Sigmoid colon (tissue), 7 donors: ENCODE measurements at places on chromosomes 7 and 10. TPM values are rescaled to one million over a fixed set of nuclear protein-coding genes. Genes with fewer than 3 reads are reported as not detected.

CFAP70 gene
- total RNA-seq, result 1.8 TPM

CARD11 gene
- total RNA-seq, result 0.14 TPM

PPP1R3A gene
- total RNA-seq, result not detected

PLCE1 gene
- 9.7 TPM for total RNA-seq

GTF2I gene
- total RNA-seq, result 113 TPM

C10orf71 gene
- not detected for total RNA-seq

AKR1B15 gene
- total RNA-seq, result not detected

INA gene
- 11.1 TPM for total RNA-seq

ASAH2B gene
- total RNA-seq, result 2.2 TPM

- no peaks in the 10 kb centered on the region for H3K27me3 ChIP-seq
- DNase-seq, result no peak
- H3K4me3 ChIP-seq, result no peak overlapping the region
These were observed 167.8 kb downstream of the AHR start for GRCh38 chr7:17466216-17466615.

DNA sequence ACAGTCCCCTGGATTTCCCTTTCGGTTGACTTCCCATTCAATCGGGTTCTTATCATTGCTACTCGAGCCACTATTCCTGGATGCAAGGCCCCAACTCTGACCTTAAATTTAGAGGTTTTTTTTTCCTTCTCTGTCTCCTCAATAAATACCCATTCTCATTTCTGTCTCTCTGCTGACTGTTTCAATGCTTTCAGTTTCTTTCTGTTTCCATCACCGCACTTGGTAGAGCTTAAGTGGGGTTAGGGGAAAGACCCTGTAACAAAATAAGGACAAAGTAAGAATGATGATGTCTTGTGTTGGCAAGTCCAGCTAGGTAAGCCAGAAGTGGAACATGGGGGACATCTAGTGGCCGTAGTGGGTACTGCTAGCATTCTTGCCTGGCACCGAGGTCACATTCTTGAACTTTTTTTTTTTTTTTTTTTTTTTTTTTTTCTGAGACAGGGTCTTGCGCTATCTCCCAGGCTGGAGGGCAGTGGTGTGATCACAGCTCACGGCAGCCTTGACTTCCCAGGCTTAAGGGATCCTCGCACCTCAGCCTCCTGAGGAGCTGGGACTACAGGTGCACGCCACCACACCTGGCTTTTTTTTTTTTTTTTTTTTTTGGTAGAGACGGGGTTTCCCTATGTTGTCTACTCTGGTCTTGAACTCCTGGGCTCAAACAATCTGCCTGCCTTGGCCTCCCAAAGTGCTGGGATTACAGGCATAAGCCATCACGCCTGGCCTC, 40.3 kb downstream of the ZC3HC1 start:
- no peak overlapping the region for H3K4me3 ChIP-seq
- H3K4me1 ChIP-seq, result no peaks in the 10 kb centered on the region
- H3K27me3 ChIP-seq, result no peaks in the 10 kb centered on the region
- H3K36me3 ChIP-seq, result no peaks in the 10 kb centered on the region
- peak; percentile 86 for DNase-seq

GRCh38 chr10:125055446-125055845, 104.9 kb downstream of the CTBP2 start:
- no peak for DNase-seq
- no peak overlapping the region for H3K4me3 ChIP-seq
- H3K36me3 ChIP-seq, result no peaks in the 10 kb centered on the region

DNA sequence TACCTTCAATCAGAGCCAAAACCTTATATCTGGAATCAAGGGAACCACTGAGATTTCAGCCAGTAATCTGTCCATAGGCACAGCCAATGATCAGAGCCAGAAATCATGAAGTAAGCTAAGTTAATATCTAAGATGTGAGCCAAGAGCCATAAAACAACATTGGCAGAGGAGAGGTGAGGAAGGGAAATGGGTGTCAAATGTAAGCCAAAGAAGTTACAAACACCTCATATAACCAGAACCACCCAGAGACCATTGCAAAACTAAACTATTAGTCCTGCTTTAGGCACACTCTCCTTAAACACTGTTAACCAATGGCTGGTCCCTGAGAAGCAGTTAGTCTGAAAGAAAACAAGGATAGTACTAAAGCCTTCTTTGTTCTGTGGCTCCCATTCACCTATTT, 173.1 kb downstream of the HPSE2 start:
- H3K4me1 ChIP-seq, result no peaks in the 10 kb centered on the region
- H3K27me3 ChIP-seq, result no peaks in the 10 kb centered on the region
- no peak for DNase-seq

- peaks cover 5% of the 10 kb centered on the region for H3K4me1 ChIP-seq
- no peaks in the 10 kb centered on the region for H3K36me3 ChIP-seq
- DNase-seq, result no peak
- H3K27ac ChIP-seq, result no peak overlapping the region
These were observed 15.6 kb downstream of the MDFIC start for GRCh38 chr7:114937446-114937845.

- H3K36me3 ChIP-seq, result no peaks in the 10 kb centered on the region
- DNase-seq, result no peak
- no peak overlapping the region for H3K4me3 ChIP-seq
- no peak overlapping the region for H3K27ac ChIP-seq
- no peaks in the 10 kb centered on the region for H3K4me1 ChIP-seq
These were observed 200.0 kb downstream of the XPNPEP1 start for GRCh38 chr10:109723305-109723704.

DNA sequence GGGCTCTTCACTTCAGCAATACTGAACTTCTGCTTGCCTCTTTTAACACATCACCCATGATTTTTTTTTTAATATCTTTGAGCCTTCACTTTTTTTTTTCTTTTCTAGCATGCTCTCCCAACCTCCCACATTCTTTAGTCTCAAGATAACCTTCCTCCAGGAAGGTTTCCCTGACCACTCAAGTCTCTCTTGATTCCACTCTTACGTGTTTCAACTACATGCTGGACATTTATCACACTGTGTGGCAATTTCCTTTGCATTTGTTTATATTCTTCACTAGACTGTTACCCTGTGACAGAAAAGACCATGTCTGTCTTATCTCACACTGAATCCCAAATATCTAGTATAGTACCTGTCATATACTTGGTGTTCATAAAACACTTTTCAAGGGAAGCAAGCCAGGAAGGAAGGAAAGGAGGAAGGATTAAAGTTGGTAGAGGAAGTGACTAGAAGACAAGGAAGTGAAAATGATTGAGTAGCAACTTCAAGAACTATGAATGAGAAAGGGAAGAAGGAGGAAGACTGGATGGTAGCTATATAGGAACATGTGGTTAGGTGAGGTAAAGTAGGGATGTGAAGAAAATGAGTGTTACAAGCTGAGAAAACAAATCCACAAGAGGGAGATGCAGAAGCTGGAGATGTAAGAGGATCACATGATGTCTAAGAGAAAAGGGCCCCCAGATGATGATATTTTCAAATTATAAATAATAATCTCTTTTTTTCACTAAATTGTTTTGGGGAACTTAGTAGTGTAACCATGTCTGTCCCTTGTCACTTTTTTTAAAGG, 40.4 kb downstream of the IFIT5 start:
- H3K4me1 ChIP-seq, result no peaks in the 10 kb centered on the region
- H3K36me3 ChIP-seq, result no peaks in the 10 kb centered on the region
- H3K27me3 ChIP-seq, result no peaks in the 10 kb centered on the region
- H3K4me3 ChIP-seq, result no peak overlapping the region
- H3K27ac ChIP-seq, result no peak overlapping the region
- DNase-seq, result no peak

GRCh38 chr10:63986536-63986935, 465.3 kb downstream of the REEP3 start:
- no peak overlapping the region for H3K4me3 ChIP-seq
- no peak overlapping the region for H3K27ac ChIP-seq
- H3K36me3 ChIP-seq, result no peaks in the 10 kb centered on the region
- H3K4me1 ChIP-seq, result no peaks in the 10 kb centered on the region

DNA sequence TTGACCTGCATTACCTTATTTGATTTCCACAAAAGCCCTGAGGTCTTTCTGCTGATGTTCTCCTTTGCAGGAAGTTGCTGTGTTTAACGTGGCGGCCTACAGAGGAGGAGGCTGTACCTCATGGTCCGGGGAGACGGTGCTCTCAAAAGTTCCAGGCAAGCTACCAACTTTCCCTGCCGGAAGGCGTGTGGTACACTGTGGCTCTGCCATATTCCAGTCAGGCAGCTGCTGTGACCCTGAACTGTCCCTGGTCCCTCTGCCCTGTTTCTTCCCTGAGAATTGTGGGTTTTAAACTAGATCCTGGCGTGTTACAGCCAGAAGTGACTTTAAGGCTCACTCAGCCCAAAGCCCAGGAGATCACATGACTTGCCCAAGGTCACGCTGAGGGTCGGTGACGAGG, 139.2 kb downstream of the TEX36 start:
- no peaks in the 10 kb centered on the region for H3K4me1 ChIP-seq
- no peaks in the 10 kb centered on the region for H3K27me3 ChIP-seq
- H3K4me3 ChIP-seq, result no peak overlapping the region
- no peaks in the 10 kb centered on the region for H3K36me3 ChIP-seq
- no peak for DNase-seq

DNA sequence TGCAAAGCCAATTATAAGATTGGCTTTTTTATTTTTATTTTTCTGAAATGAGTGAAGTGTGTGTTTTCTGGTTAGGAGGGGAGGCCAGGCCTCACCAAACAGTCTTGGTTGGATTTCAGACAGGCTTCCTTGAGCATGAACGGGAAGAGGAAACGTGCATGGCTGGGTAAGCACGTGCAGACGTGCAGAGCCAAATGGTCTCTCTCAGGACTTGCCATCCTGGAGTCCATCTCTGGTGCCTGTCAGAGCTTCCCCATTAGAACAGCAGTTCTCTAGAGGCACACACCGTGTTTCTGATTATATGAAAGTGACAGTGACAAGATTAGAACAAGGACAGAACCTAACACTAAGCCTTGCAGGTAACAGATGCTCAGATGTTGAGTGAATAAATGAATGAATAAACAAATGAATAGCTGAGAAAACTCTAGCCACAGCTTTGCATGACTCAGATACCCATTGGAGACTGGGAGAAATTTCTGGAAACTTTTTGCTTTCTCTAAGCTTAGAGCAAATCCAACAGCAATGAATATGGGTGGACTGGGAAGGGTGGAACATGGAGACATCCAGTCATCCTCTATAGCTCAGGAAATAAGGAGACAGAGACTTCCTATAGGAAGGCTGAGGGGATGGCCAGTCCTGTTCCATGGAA, 11.8 kb upstream of the CALD1 start:
- DNase-seq, result no peak
- peak overlapping the region; percentile 28 for H3K27ac ChIP-seq
- no peaks in the 10 kb centered on the region for H3K27me3 ChIP-seq
- peaks cover 5% of the 10 kb centered on the region for H3K4me1 ChIP-seq

- no peak overlapping the region for H3K27ac ChIP-seq
- no peaks in the 10 kb centered on the region for H3K36me3 ChIP-seq
- no peak overlapping the region for H3K4me3 ChIP-seq
- peaks cover 32% of the 10 kb centered on the region for H3K4me1 ChIP-seq
- no peak for DNase-seq
- no peaks in the 10 kb centered on the region for H3K27me3 ChIP-seq
These were observed 14.0 kb downstream of the GPR146 start for GRCh38 chr7:1058311-1058710.

GRCh38 chr10:52020702-52021101, 293.4 kb upstream of the DKK1 start:
- no peak overlapping the region for H3K4me3 ChIP-seq
- no peak for DNase-seq
- H3K4me1 ChIP-seq, result no peaks in the 10 kb centered on the region
- H3K36me3 ChIP-seq, result no peaks in the 10 kb centered on the region
- H3K27me3 ChIP-seq, result no peaks in the 10 kb centered on the region
- H3K27ac ChIP-seq, result no peak overlapping the region

DNA sequence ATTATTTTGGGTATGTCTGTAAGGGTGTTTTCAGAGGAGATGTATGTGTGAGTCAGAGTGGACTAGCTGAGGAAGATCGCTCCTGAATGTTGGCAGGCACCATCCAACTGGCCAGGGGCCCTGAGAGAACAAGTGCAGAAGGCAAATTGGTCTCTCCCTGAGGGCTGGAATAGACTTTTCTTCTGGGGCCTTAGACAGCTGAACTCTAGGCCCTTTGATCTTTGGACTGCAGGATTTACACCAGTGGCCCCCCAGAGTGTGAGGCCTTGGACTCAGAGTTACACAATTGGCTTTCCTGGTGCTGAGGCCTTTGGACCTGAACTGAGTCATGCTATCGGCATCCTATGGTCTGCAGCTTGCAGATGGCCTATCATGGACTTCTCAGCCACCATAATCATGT, 217.2 kb downstream of the REEP3 start:
- DNase-seq, result no peak
- H3K4me1 ChIP-seq, result no peaks in the 10 kb centered on the region
- H3K36me3 ChIP-seq, result no peaks in the 10 kb centered on the region
- no peak overlapping the region for H3K27ac ChIP-seq

GRCh38 chr7:145557805-145558204, 558.8 kb upstream of the CNTNAP2 start:
- no peaks in the 10 kb centered on the region for H3K4me1 ChIP-seq
- no peaks in the 10 kb centered on the region for H3K36me3 ChIP-seq
- no peaks in the 10 kb centered on the region for H3K27me3 ChIP-seq
- DNase-seq, result no peak
- no peak overlapping the region for H3K27ac ChIP-seq
- H3K4me3 ChIP-seq, result no peak overlapping the region

- peak overlapping the region; percentile 47 for H3K4me3 ChIP-seq
- no peak for DNase-seq
- no peak overlapping the region for H3K27ac ChIP-seq
- H3K36me3 ChIP-seq, result no peaks in the 10 kb centered on the region
These were observed 575 bp downstream of the PLPP4 start for GRCh38 chr10:120457431-120458172.

DNA sequence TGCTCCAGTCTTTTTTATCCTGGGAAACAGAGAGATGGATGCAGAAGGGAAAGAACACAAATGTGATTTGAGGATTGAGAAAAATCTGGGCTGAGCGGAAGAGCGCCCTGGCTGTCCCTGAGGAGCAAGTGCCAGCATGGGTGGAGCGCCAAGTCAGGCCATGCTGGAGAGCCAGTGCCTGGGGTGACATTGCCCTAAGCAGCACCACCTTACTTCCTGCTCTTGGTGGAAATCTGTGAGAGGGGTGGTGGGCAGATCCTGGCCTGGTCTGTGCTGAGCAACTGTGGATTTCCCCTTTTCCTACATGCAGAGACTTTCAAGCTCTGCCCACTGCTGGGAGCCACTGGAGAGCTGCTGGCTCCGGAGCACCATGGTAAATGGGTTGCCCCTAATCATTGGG, 36.9 kb downstream of the DDIT4 start:
- no peak overlapping the region for H3K27ac ChIP-seq
- no peak for DNase-seq
- no peaks in the 10 kb centered on the region for H3K4me1 ChIP-seq
- no peaks in the 10 kb centered on the region for H3K36me3 ChIP-seq
- H3K27me3 ChIP-seq, result no peaks in the 10 kb centered on the region
- H3K4me3 ChIP-seq, result no peak overlapping the region
